ENCODE measurements at places on chromosomes 6 and 20.

- DNase-seq, result no peak
These were observed 10.1 kb downstream of the EZR start for GRCh38 chr6:158808941-158809678.

DNA sequence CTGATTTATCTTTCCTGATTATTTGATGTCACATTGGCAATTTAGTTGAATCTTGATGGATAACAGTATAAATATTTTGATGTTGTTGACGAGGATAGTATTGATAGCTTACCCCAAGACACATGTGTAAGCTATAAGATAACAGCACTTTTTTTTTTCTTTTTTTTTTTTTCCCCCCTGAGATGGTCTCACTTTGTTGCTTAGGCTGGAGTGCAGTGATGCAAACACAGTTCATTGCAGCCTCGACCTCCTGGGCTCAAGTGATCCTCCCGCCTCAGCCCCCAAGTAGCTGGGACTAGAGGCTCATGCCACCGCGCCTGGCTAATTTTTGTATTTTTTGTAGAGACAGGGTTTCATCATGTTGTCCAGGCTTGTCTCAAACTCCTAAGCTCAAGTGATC lies 21.8 kb downstream of the MYO6 start:
- DNase-seq, result no peak

DNA sequence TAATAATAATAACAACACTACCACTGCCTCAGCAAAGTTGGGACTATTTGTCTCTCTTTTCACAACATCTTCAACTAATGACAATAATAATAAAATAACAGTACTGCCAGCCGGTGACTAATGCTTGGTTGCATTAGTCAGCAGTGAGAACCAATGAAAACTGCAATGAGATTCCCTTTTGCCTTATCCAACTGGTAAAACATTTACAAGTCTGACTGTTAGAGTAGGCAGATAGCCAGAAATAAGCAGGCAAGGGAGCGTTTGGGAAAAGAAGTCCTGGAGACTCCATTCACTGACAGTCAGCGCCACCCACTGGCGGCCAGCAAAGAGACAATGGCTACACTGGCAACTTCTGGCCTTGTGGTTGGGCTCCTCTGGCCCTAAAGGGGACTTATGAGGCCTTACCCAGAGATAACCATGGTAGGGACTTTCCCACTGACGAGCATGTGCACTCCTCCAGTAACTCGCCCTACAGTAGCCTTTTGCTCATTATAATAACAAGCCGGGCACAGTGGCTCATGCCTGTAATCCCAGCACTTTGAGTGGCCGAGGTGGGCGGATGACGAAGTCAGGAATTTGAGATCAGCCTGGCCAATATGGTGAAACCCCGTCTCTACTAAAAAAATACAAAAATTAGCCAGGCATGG lies 3.4 kb upstream of the NSFL1C start:
- peak; percentile 44 for DNase-seq

- no peak for DNase-seq
These were observed 205.4 kb downstream of the ZFAND3 start for GRCh38 chr6:38024908-38025307.

- no peak for DNase-seq
These were observed 21.0 kb upstream of the PI16 start for GRCh38 chr6:36933519-36933918.
